Tongue (tissue), 3 donors: ENCODE measurements at places on chromosomes 7 and 10. TPM values are rescaled to one million over a fixed set of nuclear protein-coding genes. Genes with fewer than 3 reads are reported as not detected.

GRCh38 chr10:84660450-84661159 lies 332.2 kb downstream of the CCSER2 start:
- peak; percentile 24 for DNase-seq

- DNase-seq: no peak
Measured at GRCh38 chr10:121680879-121681655, 82.8 kb upstream of the FGFR2 start.

DNA sequence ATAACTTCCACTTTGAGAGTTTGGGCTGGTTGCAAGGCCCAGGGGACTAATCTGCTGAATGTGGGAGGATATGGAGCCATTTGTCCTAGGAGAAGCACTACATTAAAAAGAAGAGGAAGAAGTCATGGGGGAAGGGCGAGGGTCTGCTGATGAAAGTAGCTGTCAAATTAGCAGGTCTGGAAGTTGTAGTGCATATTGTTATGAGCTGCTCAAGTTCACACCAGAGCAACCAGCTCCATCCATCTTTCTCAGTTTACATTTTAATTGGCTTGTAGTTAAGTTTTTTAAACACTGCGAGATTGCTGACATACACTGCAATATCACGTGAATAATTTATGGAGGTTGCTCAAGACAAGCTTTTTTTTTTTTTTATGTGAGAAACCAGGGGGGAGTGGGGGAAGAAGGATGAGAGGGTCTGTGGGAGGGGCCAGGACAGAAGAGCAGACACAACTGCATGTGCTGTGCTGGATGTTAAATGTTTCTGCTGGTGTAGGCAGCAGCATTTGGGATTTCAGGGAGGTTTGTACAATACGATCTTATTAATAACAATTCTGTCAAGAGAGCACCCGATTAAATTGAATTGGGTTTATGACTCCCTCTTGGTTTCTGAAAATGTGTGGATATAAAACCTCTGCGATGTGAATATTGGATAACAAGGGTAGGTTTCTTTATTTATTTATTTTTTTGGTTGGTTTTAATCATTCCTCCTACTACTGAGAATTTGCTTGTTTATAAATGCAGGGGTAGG lies 759.0 kb upstream of the GALNT17 start:
- DNase-seq: no peak

DNA sequence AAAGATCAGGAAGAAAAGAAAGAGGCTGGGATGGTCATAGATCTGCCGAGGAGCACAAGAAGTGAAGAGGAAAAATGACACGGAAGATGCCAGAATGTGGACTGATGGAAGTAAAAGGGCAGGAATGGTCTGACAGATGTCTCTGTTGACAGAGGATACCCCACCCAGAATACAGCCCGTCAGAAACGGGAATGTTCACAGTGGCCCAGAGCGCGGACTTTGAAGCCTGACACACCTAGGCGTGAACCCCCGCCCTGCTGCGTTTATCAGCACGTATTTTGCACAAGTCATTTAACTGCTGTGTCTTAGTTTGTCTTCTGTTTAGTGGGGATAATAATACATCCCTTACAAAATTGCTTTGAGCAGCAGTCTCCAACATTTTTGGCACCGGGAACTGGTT lies 27.1 kb downstream of the AKR1B1 start:
- DNase-seq: no peak

- no peak for DNase-seq
Measured at GRCh38 chr7:70301673-70302185, 703.5 kb downstream of the AUTS2 start.

GRCh38 chr10:49282306-49282705 lies 16.7 kb upstream of the C10orf71 start:
- no peak for DNase-seq

GRCh38 chr7:102165136-102165535 lies 121.5 kb upstream of the SH2B2 start:
- no peak for DNase-seq

Gene SFXN2
- 7.0 TPM for total RNA-seq

Gene CSGALNACT2
- total RNA-seq: 24.8 TPM
